ENCODE measurements at places on chromosomes 1 and 21.

DNA sequence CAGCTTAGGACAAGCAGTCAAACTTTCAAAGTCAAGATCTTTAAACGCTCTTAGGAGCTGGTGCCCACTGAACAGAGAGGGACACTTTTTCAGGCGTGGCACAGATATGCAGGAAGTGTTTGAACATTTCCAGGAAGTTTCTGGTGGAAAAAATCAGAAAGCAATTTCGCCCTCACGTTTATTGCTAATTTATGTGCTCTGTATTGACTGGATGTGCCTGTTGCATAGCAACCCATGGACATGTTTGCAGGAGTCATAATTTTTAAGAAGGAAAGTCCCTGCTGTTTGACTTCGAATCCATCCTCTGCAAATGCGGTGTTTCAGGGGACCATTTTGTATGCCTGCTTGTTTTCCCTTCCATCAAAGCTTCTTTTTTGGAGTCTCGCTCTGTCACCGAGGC is 239.9 kb upstream of the IRF2BP2 start:
- DNase-seq: no peak

DNA sequence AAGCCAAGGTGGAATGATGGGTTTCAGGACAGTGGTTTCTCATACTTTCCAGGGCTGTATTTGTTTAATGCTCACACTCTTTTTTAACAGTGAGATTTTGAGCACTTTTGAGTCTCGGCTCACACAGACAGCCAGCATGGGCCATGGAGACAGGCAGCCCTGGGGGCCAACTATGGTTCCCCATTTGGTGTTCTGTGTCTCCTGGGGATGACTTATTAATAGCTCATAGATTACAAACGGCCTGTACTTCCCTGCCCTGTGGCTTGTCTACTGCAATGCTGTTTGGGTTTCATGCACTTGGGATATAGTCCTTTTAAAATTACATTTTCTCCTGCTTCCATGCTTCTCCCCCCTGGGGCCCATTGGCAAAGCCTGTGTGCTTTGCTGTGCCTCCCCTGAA is 178.3 kb downstream of the KCNJ6 start:
- no peak for DNase-seq

GRCh38 chr1:234316937-234317336 is 56.3 kb upstream of the COA6 start:
- no peak for DNase-seq

DNA sequence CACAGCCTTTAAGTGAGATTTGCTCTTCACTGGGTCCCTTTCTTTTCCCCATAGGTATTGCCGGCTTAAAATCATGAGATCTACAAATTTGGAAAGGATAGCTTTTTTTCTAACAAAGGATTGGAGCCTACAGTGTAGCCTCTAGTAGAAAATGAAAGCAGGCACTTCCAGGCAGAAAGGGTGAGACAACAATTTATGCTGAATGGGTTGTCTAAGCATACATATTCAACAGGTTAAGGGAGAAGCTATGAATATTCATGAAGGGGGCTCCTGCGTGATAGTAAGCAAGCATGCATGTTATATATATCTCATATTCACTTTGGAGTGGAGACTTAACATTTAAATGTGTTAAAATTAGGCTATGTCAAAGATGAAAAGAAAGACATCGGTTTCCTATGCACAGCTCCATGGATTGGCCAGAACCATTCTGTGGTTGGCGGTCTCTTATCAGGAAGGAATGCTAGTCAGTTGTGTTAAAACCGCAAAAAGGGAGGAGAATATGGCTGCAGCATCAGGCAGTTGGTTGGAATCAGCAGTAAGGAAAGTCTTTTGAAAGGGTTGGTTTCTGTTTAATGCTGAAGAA is 66.0 kb downstream of the VCAM1 start:
- DNase-seq: no peak

GRCh38 chr1:158113759-158114127 is 67.0 kb upstream of the CD1D start:
- no peak for DNase-seq

GRCh38 chr1:155379631-155380090 is 59.0 kb downstream of the RUSC1 start:
- DNase-seq: no peak

DNA sequence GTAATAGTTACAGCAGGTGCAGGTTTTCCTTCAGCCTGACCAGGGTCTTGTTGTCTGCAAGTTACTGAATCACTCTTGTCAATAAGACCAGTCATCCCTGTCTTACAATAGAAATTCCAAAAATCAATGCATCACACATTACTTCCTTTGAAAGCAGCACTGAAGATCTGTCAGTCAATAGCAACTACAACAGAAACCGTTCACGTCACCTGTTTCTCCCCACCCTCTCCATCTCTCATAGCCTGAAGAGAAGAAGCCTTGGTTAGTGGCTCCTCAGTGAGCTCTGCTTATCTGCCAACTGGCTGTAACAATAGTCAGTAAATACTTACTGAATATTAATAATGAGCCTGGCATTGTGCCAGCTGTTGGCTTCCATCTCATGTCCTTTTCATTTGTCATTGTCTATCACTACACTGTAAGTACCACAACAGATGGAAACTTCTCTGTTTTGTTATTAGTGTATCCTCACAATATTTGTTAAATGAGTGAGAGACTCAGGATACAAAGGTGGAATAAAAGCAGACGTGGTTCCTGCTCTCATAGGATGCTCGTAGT is 195.2 kb downstream of the S1PR1 start:
- DNase-seq: no peak

- no peak for DNase-seq
These were observed 698.6 kb downstream of the LTN1 start for GRCh38 chr21:28294051-28294450.

DNA sequence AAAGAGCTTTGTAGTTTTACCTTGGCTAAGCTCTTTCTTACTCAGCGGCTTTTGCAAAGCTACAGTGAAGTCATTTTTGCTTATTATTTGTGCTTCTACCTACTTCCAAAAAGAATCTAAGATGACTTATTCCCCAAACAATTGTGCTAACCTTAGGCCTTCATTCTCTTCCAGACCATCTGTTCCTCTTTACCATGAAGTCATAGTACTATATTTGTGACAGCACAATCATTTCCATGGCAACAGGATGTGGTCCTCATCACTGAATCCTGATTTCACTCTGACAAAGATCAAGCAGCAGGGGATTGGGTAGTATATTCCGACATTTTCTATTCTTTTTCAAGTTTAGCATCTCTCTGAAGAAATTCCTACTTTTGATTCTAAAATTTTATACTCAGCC is 24.8 kb upstream of the NMNAT2 start:
- no peak for DNase-seq

DNA sequence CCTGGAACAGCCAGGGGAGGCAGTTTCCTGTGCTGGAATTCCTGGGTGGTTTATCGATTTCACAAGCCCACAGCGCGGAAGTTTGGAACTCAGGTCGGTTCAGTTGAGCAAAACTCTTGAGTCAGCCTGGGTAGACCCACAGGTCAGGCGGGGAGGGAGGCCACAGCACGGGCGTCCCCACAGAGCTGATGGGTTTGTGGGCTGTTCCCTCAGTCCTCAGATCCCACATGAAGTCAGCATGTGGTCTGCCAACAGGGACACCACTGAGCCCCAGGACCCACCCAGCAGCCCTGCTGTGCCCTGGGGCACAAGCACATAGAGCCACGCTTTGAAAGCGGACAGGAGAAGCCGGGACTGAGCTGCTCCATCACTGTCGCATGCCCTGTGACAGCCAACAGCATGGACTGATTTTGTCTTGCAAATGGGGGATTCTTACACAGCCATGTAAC is 17.4 kb downstream of the BMP8A start:
- no peak for DNase-seq

DNA sequence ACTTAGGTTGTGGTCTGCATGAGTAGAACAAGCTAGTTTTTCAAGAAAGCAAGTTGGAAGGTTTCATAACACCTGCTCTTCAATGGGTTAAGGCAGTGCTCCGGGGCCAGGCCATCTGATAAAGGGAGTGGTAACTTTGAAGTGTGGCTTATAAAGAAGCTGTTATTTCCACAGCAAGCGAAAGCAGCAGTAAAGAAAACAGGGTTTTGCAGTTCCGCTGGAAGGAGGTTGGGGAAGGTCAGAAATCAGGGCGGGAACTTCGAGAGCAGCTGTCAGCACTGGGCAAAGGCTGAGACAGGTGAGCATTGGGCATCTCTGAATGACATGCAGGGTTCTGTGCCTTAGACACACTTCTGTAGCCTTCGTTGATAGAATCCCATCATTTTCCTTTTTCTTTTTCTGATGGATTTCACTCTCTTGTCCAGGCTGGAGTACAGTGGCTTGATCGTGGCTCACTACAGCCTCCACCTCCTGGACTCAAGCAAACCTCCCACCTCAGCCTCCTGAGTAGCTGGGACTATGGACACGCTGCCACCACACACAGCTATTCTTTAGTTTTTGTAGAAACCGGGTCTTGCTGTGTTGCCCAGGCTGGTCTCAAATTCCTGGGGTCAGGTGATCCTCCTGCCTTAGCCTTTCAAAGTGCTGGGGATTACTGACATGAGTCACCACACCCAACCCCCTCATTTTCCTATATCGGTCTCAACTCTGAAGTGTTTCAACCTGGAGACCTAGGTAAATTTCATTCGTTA is 20.5 kb downstream of the TMEM51 start:
- no peak for DNase-seq

DNA sequence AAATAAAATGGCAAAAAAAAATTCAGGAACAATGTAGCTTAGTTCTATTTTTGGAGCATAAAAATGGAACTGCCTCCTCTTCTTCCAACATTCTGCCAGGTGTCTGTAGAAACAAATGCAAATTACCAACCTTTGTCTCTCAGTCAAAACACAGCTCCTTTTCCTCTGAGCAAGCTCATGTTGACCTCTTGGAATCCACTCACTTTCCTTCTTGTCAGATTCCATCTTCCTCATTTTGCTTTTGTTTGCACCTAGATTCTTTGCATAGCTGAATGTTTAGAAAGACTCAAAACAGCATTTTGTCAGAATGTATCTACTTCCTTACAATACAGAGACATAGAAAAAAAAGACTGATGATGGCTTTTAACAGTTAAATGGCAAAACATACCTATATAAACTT is 178.2 kb downstream of the ADGRL2 start:
- no peak for DNase-seq
